ENCODE measurements at places on chromosomes 7 and 10. TPM values are rescaled to one million over a fixed set of nuclear protein-coding genes. Genes with fewer than 3 reads are reported as not detected.

DNA sequence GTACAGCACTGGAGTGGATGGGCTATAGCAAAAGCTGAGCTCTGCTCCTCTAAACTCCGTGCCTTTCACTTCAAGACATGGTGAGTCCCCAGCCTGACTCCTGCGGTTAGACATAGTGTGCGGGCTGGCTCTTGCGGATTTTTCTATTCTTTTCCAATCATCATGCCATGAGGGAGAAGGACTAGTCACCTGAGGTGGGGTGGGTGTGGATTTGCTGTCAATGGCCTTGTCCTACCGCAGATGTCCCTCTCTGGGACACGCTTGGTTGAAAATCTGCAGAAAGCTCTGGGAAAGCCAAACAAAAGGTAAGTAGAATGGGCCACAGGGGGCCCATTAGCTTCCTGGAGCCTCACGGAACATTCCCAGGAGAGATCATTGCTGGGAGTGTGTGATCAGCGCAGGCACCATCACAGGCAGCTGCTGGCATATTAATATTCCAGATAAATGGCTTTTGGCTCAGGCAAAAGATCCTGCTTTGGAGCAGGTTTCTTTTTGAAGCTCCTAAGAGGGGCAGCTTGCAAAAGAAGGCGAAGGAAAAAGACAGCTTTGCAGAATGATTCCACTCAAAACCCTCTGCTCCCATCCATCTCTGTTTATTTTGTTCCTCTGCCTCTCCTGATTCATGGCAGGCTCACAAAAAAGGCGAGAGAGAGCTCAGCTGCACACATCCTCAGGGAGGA, 509.0 kb upstream of the ZMIZ1 start:
- no peak for DNase-seq

DNA sequence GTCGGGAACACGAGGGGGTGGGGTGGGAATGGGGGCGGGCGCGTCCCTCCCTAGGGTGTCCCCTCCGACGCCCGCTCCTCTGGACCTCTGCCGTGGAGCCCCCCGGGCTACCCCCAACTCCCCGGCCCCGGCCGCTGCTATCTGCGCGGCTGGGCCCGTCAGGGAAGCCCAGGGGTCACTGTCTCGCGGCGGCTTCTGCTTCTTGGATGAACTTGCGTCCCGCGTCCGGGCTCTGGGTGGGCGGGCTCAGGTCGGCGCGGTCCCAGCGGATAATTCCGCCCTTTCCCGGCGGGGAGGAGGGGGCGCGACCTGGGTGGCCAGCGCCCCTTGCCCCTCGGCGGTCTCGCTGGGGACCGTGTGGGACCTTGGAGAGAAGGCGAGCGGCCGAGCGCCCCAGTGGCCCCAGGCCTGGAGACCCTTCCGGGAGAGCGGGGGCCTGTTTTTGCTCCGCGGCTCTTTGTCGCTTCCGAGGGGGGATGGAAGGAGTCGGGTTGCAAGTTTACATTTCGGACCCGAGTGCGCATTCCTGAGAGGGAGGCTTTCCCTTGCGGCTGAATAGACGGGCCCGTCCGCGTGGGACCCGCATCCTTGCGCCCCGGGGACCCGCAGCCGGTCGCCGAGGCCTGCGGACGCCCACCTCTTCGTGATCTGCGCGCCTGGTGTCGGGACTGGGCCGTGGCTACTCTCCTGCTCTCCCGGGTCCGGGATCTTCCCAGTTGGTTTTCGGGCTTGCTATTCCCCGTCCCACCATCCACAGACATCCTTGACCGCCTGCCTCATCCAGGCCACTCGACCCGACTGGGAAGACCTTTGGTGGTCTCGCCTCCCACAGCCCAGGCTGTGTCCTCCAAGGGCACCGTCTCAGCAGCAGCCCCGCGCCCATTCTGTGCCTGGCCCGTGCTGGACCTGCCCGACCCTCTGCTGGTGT, 812 bp downstream of the DOCK1 start:
- DNase-seq: no peak

GRCh38 chr7:71229699-71230098, 97.8 kb downstream of the GALNT17 start:
- no peak for DNase-seq

GRCh38 chr10:102778781-102779180, 35.0 kb downstream of the WBP1L start:
- no peak for DNase-seq

DNA sequence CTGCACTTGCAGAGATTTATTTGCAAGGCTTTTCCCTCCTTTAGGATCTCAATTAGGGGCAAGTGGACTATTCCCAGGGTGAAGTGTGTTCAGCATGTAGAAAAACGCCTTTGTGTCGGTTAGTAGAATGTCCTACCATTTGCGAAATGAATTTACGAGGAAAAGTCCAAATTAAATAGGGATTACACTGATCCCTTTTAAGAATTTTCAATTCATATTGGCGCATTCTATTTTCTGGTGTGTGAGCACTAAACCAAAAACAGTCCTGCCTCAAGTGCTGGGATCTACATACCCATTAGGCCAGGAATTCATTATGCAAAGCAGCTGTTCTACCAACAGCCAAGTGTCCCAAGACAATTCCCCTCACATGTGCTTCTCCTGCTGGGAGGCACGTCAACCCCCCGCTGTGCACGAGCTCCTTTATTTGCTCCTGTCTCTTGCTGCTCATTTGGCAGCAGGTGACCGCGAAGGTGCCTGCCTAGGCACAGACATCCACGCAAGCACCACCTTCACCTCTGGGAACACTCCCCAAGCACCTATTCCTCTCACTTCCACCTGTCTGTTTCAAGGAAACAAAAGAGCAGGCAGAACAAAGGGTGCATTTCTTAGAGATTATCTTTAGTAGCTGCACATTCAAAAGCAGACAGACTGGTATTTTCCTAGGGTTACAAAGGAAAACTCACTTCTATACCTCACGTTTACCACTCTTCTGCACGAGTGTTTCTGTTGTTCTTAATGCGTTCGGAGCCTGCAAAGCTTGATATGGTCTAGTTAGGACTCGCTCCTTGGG, 134.6 kb upstream of the FGFR2 start:
- no peak for DNase-seq

- no peak for DNase-seq
Observed at GRCh38 chr10:80411267-80411668, 2.9 kb downstream of the PRXL2A start.

DNA sequence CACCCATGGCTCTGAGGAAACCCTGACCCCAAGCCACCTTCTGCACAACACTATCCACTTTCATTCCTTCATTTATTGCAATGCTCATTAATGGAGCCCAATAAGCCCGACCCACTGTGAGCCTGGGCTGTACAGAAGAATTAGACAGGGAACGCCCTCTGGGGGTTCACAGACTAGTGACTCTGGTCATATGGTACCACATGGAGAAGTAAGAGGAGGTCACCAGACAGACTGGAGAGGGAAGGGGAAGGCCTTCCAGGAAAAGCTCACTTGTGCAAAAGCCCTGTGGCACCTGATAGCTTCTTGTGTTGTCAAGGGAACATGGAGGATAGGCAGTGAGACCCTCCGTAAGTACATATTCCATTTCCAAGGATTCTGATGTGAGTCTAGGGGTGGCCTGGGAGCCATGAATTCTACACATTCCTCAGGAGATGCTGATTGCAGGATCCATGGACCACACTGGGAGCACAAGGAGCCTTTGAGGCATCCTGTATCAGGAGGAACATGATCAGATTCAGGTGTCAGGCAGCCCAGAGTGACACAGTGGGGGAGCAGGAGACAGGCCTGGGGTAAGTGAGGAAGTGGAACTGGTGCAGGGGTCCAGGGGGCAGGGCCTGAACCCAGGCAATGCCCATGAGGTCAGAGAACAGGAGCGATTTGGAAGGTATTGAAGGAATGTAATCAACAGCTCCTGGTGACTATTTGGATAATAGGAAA, 19.9 kb downstream of the TMEM72 start:
- DNase-seq: no peak

GRCh38 chr7:47636081-47636432, 54.1 kb upstream of the TNS3 start:
- DNase-seq: no peak

DNA sequence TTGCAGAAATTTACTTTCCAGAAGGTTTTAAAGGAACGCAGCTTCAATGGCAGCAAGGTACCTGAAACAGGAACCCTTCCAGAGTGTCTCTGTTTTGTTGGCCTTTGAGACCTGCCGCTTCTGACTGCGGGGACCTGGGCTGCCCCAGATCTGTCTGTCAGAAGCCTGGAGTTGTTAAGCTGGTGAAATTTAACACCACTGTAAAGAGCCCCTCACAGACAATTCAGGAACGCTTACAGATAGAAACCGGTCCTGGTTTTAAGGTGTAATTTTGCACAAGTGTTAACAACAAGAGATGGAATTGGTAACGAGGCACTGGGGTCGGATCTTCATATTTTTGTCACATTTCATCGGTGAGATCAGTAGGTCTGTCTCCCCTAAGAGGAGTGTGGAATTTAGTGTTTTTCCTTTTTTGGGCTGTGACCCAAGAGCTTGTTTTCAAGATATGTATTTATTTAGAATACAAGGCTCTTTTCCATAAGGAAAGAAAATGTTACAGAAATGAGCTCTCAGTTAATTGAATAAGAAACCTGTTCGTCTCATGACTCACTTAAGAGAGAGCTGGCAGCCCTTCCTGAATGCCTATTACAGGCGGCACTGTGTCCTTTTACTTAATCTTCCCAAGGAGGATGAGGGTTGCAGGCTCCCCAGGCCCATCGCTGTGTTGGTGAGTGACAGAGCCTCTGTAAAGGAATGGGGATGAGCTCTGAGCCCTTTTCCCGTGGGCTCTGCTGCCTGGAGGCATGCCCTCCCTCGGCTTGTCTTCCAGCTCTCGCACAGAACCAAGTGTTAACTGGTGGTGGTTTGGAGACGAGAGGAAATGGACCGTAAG, 168.7 kb downstream of the CUX1 start:
- DNase-seq: no peak

DNA sequence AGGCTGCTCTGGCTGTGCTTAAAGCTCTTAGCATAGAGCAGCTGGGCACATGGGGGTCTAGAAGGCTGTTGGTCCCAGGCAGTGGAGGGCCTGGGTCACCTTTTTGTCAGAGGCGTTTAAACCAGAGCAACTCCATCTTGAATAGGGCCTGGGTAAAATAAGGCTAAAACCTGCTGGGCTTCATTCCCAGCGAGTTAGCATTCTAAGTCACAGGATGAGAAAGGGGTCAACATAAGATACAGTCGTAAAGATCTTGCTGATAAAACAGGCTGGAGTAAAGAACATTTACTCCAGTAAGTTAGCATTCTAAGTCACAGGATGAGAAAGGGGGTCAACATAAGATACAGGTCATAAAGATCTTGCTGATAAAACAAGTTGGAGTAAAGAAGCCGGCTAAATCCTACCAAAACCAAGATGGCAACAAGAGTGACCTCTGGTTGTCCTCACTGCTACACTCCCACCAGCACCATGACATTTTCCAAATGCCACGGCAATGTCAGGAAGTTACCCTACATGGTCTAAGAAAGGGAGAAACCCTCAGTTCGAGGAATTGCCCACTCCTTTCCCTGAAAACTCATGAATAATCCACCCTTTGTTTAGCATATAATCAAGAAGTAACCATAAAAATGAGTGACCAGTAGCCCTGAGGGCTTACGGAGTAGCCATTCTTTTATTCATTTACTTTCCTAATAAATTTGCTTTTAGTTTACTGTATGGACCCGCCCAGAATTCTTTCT, 96.8 kb upstream of the PCBD1 start:
- no peak for DNase-seq

GRCh38 chr10:95245425-95246055, 45.3 kb downstream of the PDLIM1 start:
- DNase-seq: no peak

GRCh38 chr7:94913391-94913790, 6.0 kb downstream of the PPP1R9A start:
- no peak for DNase-seq

DNA sequence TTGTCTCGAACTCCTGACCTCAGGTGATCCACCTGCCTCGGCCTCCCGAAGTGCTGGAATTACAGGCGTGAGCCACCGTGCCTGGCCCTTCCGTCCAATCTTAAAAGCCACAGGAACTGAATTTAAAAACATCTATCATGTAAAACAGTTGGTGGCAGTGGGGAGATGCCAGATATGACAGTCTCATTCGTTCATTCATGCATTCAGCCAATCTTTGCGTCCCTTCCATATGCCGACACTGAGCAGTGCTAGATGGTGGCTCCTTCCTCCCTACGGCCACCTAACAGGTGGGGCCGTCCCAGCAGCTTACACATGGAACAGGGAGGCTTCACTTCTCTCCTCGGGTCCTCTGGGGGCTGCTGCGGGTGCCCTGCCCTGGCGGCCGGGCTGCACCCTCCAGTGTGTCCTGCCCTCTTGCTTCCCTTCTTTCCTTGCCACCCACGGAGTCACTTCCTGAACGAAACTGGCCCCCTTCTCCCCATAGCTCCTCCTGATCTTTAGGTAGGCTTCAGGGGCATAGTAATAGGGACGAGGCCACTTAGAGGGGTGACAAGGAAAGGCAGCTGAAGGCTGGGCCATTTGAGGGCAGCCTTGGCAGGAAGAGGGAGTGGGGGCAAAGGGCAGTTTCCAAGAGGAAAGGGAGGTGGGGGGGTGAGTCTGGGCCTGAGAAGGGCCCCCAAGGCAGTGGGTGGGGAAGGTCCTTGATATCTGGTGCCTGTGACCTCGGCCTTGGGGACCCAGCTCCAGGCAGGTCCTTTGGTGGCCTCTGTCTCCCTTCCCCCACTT, 53.8 kb downstream of the PROSER2 start:
- DNase-seq: no peak

DNA sequence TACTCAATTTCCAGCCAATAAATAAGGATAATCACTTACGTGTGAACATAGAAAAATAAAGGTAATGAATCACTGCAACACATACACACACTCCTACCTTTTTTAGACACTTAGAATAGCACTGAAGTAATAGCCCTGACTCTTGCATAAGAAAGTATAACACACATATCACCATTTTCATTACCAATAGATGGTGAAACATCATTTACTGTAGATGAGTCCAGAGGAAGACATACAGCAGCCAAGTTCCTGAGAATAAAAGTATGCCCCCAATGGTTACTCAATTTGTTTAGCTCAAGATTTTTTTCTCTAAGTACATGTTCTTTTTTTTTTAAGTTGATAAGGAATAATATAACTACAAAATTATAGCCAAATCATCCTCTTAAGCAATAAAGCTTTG, 316.3 kb downstream of the PARD3 start:
- no peak for DNase-seq

The MYH16 gene
- 1.7 TPM for total RNA-seq

The LIPF gene
- total RNA-seq: not detected

The GIMAP6 gene
- not detected for total RNA-seq

The INHBA gene
- 71.5 TPM for total RNA-seq

The BLNK gene
- total RNA-seq: 5.8 TPM

The ANXA8 gene
- 415 TPM for total RNA-seq

The SEMA3E gene
- 0.83 TPM for total RNA-seq

The NKX2-3 gene
- total RNA-seq: not detected

The OR6V1 gene
- total RNA-seq: not detected

The GALNT17 gene
- not detected for total RNA-seq

The PTER gene
- total RNA-seq: 14.8 TPM

The PILRA gene
- total RNA-seq: not detected

The PIK3CG gene
- not detected for total RNA-seq

The PANK1 gene
- total RNA-seq: 5.3 TPM

Data from mammary epithelial cell (primary cell).